ENCODE measurements at places on chromosomes 6 and 20.

- DNase-seq: no peak
Measured at GRCh38 chr20:8156235-8157079, 24.4 kb downstream of the PLCB1 start.

DNA sequence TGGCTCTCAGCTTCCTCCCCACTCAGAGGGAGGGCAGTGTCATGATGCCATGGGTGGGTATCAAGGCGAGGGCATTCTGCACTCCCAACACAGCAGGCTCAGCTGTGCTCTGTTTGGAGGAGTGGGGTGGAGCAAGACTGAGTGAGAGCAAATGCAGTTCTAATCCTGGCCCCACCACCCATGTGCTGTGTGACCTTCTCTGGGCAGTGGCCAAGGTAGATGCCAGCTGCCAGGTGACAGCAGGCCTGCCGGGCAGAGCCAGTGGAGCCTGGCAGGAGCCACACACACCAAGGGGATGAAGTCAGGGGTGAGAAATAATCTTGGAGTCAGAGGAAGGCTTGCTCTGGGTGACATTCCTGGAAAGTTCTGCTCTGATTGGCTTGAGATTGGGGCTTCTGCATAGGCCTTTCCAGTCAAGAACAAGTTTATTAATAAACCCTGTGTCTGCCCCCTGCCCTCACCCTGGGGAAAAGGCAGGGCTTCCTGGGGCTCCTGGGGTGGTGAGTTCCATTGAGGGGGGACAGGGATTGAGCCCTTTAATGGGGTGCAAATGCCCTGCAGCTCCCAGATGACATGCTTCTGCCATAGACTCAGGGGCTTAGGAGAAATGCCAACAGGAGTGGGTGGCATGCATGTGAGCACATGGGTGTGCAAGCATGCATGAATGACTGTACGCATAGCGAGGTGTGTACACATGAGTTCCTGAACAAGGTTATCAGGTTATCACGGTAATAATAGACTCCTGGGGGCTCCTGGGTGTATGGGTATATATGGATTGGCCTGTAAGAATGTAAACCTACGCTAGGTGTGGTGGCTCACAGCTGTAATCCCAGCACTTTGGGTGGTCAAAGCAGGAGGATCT is 134.2 kb downstream of the MRPL14 start:
- no peak for DNase-seq

DNA sequence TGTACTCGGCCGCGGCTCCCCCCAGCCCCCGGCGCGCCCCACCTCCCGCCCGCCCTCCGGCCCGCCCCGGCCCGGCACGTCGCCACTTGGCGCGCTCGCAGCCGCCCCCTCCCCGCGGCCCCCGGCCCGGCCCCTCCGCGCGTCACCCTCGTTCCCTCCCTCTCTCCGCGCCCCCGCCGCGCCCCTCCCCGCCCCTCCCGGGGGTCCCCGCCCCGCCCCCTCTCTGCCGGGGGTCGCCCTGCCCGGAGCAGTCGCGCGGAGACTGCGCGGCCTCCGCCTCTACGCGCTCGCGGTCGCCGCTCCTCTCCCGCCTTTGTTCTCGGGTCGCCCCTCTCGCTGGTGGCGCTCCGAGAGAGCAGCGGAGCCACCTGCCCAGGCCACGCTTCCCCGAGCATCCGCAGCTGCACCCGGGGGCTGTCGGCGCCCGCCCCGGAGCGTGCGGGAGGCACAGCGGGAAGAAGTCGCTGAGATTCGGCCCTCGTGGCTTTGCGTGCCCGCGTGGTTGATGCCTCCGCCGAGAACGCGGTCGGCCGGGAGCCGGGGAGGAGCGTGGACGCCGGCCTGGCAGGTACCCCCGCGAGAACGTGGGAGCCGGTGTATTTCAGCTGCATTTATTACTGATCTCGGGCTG is at the start of gene PHF10:
Gene PHF10 (minus strand): TSS at position 7 of the 631 bp plus-strand sequence. CDS start 569 bp downstream, outside the sequence.
- peak; percentile 15 for DNase-seq

DNA sequence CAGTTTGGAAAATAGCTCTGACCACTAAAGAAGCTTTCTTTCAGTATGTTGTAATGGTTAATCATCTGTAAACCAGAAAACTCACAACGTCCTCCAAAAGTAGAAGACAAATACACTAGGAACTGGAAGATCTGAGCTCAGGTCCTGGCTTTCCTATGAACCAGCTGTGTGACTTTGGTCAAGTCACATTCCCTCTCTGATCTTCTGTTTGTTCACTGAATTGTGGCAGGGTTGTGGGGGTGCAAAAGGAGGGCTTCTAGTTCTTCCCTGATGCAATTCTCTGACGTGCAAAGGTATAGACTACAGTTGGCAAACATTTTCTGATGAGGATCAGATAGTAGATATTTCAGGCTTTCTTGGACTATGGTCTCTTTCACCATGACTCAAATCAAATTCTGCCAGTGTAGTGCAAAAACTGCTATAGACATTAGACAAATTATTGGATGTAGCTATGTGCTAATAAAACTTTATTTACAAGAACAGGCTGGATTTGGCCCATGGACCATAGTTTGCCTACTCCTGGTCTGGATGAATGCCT is 44.9 kb downstream of the ATXN1 start:
- DNase-seq: no peak

DNA sequence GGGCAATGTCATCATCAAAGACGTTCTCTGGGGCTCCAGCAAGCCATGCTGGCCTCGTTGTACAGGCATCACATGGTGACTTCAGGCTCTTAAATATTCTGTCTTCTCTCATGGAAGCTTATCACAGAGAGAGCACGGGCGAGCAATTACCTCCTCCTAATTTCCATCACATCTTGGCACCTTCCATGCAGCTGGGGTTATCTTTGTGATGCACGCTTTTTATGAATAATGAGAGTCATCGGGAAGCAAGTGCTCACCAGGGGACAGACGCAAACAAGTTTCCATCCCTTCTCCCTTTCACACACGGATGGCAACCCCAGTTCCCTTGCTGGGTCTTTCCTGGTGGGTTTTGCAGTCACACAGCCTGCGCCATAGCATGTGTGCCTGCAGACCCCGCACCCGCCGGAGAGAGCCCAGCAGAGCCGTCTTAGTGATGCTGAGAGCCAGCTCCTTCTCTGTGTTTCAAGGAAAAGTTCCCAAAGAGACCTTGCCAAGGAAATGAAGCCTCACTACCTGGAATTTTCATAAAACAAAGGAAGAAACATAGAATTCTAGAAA is 116.3 kb upstream of the AFDN start:
- DNase-seq: no peak

GRCh38 chr6:130934848-130935585 is 107.8 kb downstream of the SMLR1 start:
- no peak for DNase-seq

DNA sequence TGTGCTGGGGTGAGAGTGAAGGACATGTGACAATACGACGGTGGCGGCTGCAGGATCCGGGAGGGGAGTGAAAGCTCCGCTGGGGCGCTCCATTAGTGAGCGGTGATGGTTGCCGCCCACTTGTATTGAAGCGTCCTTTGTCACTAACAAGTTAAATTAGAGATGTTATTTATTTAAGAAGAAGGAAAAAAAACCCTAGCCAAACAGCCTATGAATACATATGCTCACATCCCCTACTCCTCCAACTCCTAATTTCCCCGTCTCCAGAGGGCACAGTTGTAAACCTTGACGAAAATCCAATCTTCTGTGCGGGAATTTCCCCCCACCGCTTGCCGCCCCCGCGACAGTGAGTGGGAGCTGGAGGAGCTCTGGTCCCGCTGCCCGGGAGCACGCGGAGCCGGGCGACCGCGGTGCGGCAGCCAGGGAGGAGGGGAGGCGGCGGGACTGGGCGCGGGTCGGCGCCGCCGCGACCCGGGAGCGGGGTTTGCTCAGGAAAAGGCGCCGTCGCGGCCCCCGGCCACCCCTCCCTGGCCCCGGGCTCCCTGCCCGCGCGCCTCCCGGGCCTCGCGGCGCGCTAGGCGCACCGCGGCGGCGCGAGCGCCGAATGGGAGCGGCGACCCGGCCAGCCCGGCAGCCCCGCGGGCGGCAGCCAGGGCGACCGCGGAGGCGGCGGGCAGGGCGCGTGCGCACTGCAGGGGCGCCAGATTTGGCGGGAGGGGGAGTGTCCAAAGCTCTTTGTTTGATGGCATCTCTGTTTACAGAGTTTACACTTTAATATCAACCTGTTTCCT is at the start of gene MYB:
Gene MYB (plus strand): TSS at position 767 of the 791 bp plus-strand sequence. CDS start 206 bp downstream, outside the sequence.
- DNase-seq: peak; percentile 50

DNA sequence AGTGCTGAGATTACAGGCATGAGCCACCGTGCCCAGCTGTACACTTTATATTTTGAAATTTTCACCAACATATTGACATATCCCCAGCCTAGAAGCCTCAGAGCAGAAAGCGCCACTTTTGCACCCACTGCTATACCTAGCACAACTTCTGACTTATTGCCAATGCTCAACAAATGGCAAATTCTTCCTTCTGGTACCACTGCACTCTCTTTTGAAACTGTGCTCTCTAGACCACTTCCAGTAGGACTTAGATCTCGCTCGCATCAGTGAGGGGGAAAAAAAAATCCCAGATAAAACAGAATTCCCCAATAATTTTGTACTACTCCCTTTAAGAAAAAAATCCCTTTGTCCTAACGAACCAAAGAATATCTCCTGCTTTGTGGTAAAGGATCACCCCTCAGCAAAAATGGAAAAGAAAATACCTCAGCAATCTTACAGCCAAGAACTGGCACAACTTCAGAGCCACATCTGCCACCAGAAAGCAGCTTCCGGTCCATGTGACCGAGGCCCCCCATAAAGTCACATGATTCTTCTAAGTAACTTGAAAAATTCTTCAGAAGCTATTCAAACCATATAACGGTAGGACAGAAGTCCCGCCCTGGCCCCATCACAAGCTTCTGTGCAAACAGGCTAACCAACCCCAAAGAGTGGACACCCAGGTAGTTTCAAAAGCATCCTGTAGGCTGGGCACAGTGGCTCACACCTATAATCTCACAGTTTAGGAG is 18.5 kb upstream of the IL17F start:
- no peak for DNase-seq

- DNase-seq: no peak
Measured at GRCh38 chr6:15549371-15549770, 113.5 kb downstream of the DTNBP1 start.

- DNase-seq: no peak
Measured at GRCh38 chr20:19473922-19474286, 261.5 kb downstream of the SLC24A3 start.

- DNase-seq: no peak
Measured at GRCh38 chr6:4134841-4135664, at the start of gene ECI2. TSS of gene ECI2 (minus strand) at chr6:4135575. CDS start at chr6:4135560, 15 bp downstream.

- no peak for DNase-seq
Measured at GRCh38 chr20:17895641-17896171, 72.9 kb downstream of the SNX5 start.

GRCh38 chr20:17998446-17998845 is 29.6 kb downstream of the MGME1 start:
- no peak for DNase-seq

- no peak for DNase-seq
Measured at GRCh38 chr6:142892254-142893021, 52.5 kb downstream of the HIVEP2 start.

DNA sequence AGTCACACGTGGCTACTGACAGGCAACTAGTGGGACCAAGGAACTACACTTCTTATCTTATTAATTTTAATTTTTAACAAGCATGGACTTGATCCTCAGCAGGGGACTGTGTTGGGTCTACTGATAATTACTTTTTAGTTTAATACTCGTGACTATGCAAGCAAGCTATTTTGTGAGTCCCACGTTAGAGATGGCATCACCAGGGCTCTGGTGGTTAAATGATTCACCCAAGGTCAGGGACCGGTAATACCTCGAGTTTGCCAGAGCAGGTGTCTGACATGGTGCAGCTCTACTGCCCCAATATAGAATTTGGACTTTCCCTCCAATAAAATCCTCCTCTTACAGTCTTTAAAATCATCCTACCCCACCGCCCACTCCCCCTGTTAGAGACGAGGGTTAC is 98.6 kb upstream of the RIN2 start:
- peak; percentile 60 for DNase-seq

DNA sequence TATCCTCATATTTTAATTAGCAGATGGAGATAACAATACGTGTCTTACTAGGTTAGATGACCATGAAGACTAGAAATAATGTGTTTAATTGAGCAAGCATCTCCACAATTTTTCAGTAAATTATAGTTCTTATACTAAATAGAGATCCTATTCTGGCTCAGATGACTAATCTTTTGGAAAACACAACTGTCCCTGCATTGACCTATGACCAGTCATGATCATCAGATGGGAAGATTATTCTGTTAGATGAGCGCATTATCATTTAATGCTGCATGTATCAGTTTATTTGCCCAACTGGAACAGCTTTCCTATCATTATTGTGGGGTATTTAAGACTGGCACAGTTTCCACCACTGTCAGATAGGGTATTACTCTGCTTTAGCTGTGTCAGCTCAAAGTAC is 185.5 kb downstream of the MOXD1 start:
- DNase-seq: no peak

GRCh38 chr6:148169706-148170105 is 172.9 kb upstream of the SASH1 start:
- DNase-seq: no peak

DNA sequence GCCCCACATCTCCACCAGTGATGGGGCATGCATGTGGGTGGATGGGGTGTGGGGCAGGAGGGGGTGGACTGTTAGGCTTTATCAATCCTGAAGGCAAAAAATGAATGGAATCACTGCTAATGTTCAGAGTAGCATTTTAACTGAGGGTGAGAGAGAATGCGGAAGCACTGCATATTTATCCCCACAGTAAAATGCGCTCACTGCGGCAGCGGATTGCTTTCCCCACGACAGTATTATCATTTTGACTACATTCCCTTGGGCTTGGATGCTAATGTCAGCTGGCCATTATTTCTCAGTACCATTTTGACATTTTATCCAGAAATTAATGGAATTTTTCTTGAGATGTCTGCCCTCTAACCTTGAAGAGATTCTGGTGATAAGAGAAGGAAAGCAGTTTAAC is 13.4 kb downstream of the ALDH8A1 start:
- DNase-seq: no peak

- no peak for DNase-seq
Measured at GRCh38 chr6:93794166-93794565, 374.8 kb upstream of the EPHA7 start.

DNA sequence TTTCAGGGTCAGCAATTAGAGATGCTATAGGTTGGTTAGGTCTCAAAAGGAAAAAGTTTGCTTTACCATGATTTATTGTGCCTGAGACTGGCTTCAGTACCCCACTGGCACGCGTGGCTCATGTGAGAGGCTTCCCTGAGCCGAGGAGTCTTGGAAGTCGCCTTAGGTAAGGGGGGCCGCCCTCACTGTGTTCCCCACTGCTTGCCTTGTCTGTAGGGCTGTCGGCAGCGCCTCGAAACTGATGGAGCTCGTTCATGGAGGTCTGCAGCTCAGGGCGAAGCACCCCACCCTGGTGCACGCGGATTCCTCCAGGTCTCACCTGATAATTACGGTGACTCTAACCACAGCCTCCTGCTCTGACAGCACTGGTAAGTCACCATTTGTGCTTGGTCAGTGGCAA is 39.2 kb downstream of the FRMD1 start:
- no peak for DNase-seq

- peak; percentile 16 for DNase-seq
Measured at GRCh38 chr6:12911427-12911826, 194.9 kb downstream of the PHACTR1 start.

GRCh38 chr20:13684566-13685222 is 46.0 kb upstream of the TASP1 start:
- no peak for DNase-seq

- no peak for DNase-seq
Measured at GRCh38 chr6:148192310-148192709, 150.3 kb upstream of the SASH1 start.

Measured in mucosa of gallbladder (tissue), 1 donor.